ENCODE measurements at places on chromosomes 6 and 20. TPM values are rescaled to one million over a fixed set of nuclear protein-coding genes. Genes with fewer than 3 reads are reported as not detected.

The LY6G6F gene
- not detected for total RNA-seq

The SLC22A23 gene
- total RNA-seq: 0.12 TPM

DNA sequence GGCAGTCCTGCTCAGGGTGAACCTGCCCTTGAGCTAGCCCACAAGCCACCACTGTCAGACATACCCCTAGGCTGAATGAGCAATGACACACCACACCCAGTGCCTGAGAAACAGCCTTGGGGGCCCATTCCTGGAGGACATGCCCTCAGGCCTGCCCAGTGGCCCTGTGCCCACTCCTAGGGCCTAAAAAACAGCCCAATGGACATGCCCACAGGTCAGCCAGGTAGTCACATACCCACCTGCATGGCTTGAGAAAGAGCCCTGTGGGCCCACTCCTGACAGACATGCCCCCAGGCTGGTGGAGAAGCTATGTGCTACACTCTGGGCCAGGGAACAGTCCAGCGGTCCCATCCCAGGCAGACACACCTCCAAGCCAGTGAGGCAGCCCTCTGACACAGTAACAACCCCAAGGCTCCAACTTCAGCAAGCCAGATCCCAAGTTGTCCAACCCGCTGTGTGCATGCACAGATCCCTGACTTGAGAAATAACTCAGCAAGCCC, 491.1 kb downstream of the KIF16B start:
- DNase-seq: no peak

The MLN gene
- total RNA-seq: not detected

- DNase-seq: no peak
Observed at GRCh38 chr6:1080453-1081337, 231.2 kb upstream of the FOXQ1 start.

DNA sequence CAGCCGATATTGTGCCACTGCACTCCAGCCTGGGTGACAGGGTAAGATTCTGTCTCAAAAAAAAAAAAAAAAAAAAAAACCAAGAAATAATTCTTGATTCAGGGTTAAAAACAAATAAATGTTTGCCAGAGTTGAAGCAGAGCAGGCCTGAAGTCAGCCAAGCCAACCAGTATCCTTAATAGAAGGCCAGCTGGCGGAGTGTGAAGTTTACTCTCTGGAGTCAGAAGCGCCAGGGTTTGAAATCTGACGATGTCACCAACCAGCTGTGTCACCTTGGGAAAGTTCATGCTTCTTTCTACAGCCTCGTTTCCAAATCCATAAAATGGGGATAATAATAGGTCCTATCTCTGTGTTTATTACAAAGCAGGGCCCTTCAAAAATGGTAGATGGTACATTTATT, 73.0 kb upstream of the ENPP5 start:
- DNase-seq: no peak

DNA sequence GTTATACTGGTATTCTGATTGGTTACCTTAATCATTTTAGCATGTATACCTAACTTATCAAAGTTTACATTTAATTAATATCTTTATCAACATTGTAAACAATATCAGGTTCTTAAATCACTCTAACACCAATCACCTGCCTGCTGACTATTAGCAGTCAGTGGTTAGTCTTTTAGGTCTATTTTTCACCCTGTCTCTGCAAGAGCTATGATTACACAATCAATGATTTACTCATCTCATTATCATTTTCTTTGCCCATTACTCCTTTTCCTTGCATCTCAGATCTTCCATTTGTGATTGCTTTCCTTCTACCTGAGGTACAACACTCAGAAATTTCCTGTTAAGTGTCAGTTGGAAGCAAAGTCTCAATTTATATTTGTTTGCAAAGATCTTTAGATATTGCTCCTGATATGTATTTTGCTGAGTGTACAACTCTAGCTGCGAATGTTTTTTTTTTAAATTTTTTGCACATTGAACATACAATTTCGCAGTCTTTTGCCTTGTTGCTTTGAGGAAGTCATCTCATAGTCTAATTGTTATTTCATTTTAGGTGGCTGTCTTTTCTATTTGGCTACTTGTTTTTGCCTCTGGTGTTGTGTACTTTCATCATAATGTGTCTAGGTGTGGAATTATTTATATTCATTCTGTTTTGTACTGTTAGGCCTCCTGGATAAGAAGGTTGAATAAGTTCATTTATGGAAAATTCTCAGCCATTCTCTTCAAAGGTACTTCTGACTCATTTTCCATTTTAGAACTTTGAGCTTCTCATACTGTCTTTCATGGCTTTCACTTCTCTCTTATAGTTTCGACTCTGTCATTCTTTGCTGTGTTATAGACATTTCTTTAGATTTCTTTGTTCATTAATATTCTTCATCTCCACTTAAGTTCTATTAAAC, 104.9 kb upstream of the CEP162 start:
- DNase-seq: no peak

DNA sequence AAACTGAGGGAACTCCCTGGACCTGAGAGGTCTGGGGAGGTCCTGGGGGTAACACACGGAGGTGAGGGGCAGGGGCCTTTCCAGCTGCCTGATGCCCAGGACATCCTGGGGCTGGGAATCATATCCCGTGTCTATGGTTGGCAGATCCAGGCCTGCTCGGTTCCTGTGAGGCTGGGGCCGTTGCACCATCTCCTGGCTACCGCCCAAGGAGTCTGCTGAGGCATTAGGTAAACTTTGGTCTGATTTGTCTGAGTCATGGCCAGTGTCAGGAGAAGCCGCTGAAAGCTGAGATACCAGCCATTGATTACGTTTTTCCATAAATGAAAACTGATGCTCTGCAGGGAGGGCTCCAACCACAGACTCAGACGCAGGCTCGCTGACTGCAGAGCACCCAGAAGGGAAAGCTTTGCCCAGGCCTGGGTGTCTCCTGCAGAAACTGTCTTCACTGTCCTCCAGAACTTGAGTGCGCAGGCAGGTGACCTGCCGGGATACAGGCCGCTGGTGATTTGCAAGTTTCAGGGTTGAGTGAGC, 14.2 kb downstream of the TRAF3IP2 start:
- no peak for DNase-seq

GRCh38 chr6:77403424-77403823, 59.9 kb downstream of the HTR1B start:
- no peak for DNase-seq

Data from activated CD4-positive, alpha-beta T cell treated with anti-CD3 and anti-CD28 coated beads, Interleukin-2, amount 10 ng/mL, durations not matched to agents 24 days and 14 days (primary cell).